Right kidney (tissue), 9 donors: ENCODE measurements at places on chromosomes 12 and 14.

DNA sequence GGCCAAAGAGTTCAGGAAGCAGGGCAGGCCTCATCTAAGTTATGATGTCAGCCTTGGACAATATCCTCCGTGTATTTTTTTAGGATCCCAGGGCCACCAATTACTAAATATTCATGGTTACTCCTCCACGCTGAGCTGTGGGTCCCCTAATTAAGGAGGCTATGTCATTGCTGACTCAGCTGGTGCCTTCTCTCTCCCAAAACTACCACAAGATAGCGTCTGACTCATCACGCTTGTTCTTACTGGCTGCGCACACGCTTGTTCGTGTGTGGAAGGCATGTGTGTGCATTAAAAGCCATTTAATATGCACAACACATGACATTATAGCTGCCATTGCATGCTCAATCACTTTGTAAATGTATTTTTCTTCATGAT lies 78.3 kb downstream of the GSC start:
- no peak for DNase-seq

DNA sequence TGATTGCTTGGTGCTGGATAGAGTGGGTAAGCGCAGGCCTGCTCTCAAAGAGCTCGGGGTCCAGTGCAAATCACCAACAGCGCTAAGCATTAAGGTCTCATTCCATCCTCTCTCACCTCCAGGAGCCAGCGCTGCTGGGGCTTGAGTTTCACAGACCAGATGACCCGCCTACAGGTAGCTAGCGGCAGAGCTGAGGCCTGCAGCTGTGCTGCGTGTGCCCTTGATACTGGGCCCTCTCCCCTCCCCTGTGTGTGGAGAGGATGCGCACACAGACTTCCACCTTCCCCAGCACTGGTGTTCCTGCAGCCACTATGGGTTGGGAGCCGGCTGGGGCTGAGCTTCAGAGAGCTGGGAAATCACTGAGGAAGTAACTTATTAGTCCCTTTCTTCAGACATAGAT lies 149.9 kb downstream of the CALM1 start:
- no peak for DNase-seq

DNA sequence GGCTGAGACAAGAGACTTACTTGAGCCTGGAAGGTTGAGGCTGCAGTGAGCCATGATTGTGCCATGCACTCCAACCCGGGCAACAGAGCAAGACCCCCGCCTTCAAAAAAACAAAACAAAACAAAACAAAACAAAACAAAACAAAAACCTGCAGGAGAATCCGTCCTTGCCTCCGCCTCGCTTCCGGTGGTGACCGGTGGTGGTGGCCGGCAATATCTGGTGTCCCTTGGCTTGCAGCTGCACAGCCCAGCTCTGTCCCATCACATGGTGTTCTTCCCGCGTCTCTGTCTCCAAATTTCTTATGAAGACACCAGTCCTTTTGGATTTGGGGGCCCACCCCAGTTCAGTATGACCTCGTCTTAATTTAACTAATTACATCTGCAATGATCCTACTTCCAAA lies 10.0 kb downstream of the SMIM41 start:
- no peak for DNase-seq

DNA sequence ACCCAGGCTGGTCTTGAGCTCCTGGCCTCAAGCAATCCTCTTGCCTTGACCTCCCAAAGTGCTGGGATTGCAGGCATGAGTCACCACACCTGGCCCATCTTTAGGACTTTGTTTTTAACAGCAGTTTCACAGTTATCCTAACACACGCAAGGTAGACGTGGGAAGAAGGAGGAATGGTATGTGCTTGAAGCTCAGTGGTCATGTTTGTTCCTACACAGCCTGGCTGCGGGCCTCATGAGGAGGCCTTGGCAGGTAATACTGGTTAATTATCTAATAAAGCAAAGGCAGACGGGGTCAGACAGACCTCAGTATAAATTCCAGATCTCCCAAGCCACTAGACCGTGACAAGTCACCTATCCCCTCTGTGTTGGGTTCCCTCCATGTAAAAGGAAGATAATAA lies 271.8 kb downstream of the PCNX1 start:
- DNase-seq, result no peak

DNA sequence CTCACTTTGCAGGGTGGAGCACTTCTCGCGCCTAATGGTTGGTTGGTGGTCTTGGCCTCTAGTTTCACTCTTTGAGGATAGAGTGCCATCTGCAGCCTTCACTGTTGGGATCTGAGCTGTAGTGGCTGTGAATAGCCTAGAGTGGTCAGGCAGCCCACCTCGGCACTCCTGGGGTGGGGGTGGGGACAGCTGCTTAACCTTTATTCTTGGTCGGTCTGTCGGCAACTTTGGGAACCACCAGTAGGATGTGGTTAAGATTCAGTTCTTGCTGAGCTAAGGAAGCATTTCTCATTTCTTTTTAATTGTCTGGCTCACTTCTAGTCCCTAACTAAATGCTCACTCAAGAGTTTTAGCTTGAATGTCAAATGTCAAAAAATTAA lies 21.1 kb downstream of the TMBIM6 start:
- no peak for DNase-seq

GRCh38 chr12:32868885-32869284 lies 27.7 kb downstream of the PKP2 start:
- no peak for DNase-seq

DNA sequence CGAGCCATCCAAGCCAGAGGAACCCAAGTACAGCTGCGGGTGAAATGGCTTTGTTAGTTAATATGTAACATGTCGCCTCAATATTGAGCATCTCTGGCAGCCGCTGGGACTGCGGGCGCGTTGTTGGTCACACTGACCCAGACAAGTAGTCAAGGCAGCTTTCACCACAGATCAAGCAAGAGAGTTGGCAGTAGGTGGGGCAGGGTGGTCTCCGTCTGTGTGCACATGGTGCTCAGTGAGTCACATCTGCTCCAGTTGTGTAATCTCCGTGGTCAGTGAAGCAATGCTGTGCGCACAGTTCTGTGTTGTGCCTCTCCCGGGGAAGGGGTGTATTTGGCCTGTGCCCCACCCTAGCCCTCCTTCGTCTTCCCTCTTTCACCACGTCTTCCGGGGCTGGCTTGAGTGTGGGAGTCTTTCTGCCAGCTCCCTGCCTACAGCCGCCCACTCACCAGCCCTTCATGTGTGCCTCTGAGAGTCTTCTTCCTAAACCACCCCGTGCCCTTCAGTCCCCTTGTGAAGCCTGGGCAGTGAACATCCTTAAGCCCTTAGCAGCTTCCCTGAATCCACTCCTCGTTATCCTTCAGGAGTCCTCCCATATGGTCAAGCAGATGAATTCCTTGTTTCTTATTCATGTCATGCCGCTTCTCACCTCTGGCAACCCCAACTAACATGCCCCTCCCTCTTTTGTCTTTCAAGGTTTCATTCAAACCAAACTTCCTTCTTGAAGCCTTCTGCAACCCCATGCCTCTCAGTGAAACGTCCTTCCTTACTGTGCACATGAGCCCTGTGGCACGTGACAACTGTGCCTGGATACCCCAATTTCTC lies 242.1 kb downstream of the CACNA1C start:
- DNase-seq, result no peak

DNA sequence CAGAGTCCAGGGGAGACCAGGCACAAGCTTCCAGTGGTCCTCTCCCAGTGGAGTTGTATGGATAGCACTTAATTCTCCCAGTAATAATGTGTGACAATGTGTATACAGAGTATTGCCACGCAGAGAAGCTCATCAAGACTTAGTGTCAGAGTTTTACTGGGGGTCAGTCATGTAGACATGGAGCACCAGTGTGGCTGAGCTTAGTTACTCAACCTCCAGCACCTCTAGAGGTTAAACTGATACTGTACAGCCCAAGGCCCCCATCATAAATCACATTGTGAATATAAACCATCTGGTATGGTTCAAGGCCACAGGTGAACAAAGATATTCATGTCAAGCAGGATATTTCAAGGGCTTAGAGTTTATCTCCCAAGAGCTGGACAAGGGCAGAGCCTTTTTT lies 378.1 kb upstream of the TMPO start:
- DNase-seq, result no peak

DNA sequence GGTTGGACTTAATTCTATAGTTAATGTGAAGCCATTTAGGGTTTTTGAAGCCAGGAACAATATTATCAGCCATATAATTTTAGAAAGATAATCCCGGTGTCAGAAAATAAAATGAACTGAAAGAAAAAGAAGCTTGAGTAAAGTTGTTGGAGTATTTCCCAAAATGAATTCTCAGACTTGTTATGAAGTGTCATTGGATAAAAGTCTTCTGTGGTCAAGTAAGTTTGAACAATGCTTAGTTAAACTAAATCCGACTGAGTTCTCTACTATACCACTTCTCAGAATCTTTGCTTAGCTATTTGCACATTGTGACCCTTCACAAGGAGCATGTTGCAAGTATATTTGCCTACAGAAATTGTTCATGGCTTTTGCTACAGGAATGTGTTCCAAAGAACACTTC lies 17.5 kb upstream of the FLRT2 start:
- no peak for DNase-seq

GRCh38 chr14:57487771-57488170 lies 5.9 kb downstream of the CCDC198 start:
- no peak for DNase-seq
